ENCODE measurements at places on chromosomes 2 and 18. TPM values are rescaled to one million over a fixed set of nuclear protein-coding genes. Genes with fewer than 3 reads are reported as not detected.

CAPG gene
- total RNA-seq: 286 TPM

TNFRSF11A gene
- 0.17 TPM for total RNA-seq

MC4R gene
- total RNA-seq: 0.45 TPM

FAM161A gene
- total RNA-seq: 1.3 TPM

TPGS2 gene
- total RNA-seq: 313 TPM

PSMA8 gene
- total RNA-seq: not detected

CD226 gene
- 0.23 TPM for total RNA-seq

CCDC150 gene
- 1.4 TPM for total RNA-seq

MRPS5 gene
- 44.5 TPM for total RNA-seq

KCNE4 gene
- 2.4 TPM for total RNA-seq

All from H4 (cell line).